ENCODE measurements at places on chromosomes 4 and X.
A peak's percentile ranks its signal among the peaks of the same experiment; 100 is the strongest.

DNA sequence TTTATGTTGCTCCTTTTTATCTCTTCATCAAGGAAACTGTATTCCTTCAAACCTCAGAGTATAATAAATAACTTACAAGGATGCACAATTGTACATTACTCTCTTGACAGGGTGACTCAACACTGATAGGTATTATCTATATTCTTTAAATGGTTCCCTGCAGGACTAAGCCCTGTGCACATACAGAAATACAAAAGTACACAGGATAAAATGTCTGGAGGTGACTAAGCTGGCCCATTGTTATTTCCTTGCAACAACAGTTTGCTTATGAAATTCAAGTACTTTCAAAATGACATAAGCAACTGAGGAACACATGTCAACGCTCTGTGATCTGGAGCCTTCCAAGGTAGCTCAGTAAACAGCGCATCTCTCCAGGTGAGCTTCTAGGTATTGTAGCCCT is 83.8 kb upstream of the RPL34 start:
- DNase-seq: no peak

- DNase-seq: no peak
These were observed 8.3 kb downstream of the NAP1L2 start for GRCh38 chrX:73206366-73206765.

DNA sequence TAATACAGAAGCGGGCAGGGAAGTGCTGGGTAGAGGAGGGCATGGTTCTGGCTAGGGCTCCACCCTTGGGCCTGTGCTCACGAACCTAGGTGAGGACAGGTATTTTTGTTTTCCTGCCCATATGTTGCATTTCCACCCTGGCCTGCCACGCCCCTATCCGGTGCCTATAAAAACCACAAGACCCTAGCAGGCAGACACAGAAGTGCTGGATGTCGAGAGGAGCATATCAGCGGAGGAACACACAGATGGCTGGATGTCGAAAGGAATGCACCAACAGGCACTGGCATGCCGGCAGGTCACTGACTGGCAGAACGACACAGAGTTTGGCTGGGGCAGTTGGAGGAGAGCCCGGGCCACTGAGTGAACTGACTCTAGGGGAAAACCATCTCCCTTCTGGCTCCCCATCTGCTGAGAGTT is 316.6 kb upstream of the BOD1L1 start:
- DNase-seq: no peak

- DNase-seq: peak; percentile 37
These were observed 144.4 kb upstream of the RADX start for GRCh38 chrX:106467422-106467821.

- no peak for DNase-seq
These were observed 847.8 kb downstream of the TRIML1 start for GRCh38 chr4:188987011-188987410.

- DNase-seq: peak; percentile 77
These were observed 104.7 kb upstream of the NOCT start for GRCh38 chr4:138910914-138911336.

DNA sequence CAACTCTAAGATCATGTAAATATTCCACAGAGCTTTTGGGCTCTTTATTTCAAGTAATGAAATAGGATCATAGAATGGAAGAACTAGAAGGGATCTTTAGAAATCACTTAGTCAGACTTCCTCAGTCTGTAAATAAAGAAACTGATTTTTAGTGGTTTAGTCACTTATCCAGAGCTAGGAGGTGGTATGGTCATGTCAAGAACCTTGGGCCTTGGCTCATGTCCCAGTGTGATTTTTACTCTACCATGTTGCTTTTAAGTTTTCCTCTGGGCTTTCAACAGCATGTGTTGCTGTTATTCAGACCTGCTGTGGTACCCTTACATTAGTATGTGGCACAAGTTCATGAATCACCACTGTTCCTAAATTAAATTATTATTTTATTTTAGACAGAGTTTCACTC is 184.9 kb downstream of the FRAS1 start:
- no peak for DNase-seq

DNA sequence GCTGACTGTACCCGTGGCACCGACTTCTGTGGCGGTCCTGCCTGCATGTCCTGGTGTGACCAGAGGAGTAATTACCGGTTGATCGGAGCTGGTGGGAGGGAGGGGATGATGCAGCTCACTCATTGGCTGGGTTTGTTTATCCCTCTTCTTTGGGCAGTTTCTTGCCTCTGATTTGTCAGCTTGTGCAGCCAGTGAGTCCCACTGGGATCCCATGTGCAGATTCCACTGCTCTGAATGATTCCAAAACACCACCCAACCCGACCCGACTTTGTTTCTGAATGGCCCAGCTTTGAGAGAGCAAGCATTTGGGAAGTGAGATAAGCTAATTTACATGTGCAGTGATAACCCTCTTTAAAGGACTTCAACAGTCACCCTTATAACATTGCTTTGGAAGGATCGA is 13.8 kb downstream of the FHDC1 start:
- no peak for DNase-seq

GRCh38 chr4:185797018-185797417 is 15.0 kb downstream of the SORBS2 start:
- no peak for DNase-seq
